ENCODE measurements at places on chromosomes 12 and 14.

DNA sequence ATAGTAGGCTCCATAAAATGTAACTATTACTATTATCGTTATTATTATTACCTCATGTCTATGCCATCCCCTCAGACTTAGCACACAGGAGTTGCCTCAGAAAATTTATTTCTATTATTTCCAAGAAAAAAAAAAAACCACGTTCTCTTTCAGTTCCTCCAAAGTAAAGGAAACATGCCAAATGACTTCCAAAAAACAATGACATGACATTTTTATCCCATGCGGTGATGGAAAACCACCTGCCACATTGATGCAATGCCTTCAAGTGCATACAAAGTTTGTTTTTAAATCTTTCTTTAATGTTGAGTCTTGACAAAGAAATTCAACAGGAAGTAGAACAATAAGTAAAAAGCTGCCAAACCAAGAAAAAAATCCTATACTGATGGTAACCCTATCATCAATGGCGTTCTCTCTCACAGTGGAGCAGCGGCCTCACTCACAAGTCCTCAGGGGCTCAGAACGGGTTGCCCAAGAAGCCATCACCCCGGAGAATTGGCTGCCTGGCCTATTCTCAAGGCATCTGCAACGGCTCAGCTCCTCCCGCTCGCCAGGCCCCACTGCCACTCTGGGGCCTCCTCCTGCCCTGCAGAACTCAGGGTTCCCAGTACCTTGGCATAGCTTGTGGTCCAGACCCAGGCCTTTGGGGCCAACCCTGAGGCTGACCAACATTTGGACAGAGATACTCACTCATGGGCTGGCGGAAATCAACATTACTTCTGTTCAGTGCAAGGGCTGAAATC lies 51.9 kb downstream of the SERPINA3 start:
- DNase-seq = no peak

- no peak for DNase-seq
These were observed 31.4 kb downstream of the JDP2 start for GRCh38 chr14:75459099-75459741.

DNA sequence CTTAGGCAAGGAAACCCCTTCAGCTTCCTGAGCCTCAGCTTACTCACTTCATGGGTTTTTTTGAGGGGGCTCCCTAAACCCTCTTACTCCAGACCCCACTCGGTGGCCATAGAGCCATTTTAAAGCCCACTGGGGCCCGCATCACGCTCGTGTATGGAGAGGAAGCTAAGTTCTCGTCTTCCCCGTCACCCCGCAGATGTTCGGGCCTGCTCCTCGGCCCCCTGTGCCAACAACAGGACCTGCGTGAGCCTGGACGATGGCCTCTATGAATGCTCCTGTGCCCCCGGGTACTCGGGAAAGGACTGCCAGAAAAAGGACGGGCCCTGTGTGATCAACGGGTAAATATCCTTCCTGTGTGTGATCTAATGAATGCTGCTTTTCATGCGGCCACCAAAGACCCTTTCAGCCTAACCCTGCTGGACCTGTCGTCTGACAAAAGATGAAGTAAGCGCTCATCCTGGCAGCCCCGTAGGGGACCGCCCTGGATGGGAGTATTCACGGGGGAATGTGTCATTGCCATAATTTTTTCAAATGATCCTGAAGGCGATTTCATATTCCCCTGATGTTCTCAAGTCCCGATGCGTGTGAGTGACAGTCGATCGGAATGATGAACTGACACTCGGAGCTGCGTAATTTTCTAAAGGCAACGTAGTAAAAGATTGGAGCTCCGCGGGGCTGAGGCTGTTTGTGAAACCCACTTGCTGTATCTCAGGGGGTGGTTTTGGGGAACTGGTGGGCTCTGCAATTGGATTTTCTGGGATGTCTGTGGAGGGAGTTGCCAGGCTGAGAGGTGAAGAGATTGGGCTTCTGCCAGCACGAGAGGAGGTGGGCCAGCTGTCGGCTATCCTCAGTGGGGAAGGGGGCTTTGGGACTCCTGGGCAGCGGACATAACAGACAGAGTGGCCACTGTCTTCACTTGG lies 5.4 kb downstream of the DLK1 start:
- no peak for DNase-seq

- DNase-seq = no peak
These were observed 3.9 kb downstream of the AJUBA start for GRCh38 chr14:22978487-22978837.

DNA sequence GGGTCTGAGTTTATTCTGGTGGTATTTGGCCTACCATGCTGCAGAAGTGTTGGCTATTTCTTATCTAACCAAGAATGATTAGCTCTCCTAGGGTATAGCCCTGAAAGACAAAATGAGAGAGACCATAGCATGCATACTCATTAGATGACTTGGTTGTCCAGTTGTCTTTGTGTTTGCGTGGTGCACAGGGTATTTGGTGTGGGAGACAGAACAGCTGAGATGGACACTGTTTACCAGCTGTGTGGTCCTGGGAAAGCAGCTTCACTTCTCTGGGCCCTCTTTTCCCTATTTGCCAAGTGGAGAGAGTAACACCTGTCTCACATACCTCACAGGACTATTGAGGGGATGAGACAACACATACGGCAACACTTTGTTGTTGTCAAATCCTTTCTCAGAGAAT lies 95.6 kb downstream of the SLC8A3 start:
- DNase-seq = no peak

GRCh38 chr12:53506450-53506785 lies 866 bp downstream of the NPFF start:
- no peak for DNase-seq

GRCh38 chr14:65772921-65773574 lies 360.5 kb downstream of the FUT8 start:
- no peak for DNase-seq

- DNase-seq = no peak
These were observed 903.8 kb downstream of the BCL11B start for GRCh38 chr14:98368221-98368620.
